ENCODE measurements at places on chromosomes 13 and 19.

- DNase-seq = no peak
Measured at GRCh38 chr19:16482745-16483144, 11.0 kb upstream of the EPS15L1 start.

- no peak for DNase-seq
Measured at GRCh38 chr13:71169180-71169579, 697.8 kb downstream of the DACH1 start.

DNA sequence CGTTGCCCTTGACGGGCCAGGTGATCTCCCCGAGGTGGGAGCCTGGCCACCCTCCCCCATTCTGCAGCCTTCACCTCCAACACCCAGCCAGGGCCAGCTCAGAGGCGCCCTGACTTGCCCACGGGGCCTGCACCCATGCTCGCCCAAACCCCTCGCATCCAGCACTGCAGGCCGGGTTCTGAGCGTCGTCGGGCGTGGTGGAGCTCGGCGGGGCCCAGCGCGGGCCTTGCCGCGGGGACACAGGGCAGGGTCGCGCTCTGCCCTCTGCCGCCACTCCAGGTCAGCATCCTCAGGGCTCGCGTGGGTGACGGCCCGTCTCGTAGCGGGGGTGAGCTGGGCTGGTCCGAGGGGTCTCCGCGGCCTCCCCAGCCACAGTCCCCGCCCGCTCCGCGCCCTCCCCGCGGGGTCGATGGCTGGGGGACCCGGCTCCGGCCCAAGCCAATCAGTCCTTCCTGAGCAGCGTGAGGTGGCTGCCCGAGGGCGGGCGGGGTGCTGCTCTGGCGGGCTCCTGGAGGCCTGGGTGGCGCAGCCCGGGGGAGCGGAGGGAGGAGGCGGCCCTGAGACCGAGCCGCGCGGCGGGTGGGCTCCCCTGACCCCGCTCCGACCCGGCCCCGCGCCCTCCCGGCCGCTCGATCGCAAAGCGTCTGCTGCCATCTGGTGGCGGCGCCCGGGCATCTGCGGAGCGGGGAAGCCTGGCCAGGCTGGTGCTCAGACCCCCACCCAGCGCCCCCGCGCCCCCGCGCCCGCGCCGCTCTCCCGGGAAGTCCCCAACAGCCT, 61.4 kb downstream of the CCNE1 start:
- peak; percentile 26 for DNase-seq

DNA sequence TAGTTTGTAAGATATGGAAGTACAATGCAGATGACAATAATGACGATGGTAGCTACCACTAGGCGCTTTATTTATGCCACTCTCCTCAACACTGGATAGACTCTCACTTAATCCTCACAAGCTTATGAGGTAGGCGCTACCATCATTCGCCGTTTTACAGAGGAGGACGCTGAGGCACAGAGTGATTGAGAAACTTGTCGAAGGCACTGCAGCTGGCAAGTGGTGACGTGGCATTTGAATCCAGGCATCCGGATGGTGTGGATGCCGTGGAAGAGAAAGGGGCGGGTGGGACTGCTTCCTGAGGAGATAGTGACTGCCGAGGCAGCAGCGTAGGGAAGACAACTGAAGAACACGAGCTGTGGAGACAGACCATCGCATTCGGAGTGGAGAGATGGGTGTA, 1.3 kb upstream of the RPS9 start:
- DNase-seq = no peak

- peak; percentile 11 for DNase-seq
Measured at GRCh38 chr13:91922969-91923592, 524.7 kb downstream of the GPC5 start.

- peak; percentile 80 for DNase-seq
Measured at GRCh38 chr13:93603043-93603442, 376.4 kb downstream of the GPC6 start.

DNA sequence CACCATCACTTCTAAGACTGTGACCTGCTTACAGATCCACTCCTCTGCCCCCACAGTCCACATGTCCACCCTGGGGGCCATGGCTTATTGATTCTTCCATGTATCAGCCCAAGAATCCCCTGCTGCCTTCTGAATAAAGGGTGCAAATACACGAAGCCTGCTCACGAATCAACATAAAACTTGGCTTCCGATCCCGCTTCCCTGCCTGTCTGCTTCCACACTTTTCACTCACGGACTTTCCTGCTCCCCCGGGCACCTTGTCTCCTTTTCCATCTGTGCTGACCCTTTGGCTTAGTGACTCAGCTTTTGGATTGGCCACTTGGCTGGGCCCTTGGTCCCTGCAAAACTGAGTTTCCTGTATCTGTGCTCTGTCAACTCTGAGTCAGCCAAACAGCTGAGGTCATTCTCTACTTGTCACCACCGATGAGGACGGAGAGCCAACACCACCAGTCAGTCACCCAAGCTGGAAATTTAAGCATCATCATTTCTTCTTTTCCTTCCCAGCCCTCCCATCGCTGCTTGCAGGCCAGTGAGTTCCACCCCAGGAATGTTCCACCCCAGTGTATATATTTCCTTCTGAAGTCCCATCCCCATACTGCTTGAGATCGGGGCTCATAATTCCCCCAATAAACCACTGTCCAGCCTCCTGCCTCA, 11.4 kb upstream of the USP12 start:
- DNase-seq = peak; percentile 56

DNA sequence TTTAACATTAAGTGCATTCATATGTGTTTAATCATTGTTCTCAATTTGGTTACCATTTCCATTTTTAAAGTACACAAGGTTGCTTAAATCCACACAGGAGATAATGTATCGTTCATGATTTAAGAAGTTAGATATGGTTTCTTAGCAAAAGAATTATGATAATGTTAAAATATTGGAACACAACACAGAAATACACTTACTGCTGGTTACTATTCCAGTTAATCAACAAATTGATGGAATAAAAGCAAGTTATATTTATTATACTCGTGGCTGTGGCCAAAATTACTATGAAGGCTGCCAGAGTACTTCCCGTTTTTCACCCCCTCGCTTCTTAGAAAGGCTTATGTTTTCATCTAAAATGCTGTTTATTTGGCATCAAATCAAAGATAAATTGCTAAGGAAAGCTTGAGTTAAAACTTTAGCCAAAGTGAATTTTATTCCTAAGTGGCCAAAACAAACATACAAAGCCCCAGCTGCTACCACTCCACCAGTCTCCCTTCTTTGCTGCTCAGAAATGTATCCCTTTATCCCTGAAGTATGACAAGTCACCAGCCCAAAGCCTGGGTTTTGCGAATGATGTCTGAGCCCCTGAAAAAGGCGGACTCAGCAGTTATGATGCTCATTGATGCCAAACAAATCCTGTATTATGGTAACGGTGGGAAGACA, 27.7 kb downstream of the LCP1 start:
- DNase-seq = no peak

DNA sequence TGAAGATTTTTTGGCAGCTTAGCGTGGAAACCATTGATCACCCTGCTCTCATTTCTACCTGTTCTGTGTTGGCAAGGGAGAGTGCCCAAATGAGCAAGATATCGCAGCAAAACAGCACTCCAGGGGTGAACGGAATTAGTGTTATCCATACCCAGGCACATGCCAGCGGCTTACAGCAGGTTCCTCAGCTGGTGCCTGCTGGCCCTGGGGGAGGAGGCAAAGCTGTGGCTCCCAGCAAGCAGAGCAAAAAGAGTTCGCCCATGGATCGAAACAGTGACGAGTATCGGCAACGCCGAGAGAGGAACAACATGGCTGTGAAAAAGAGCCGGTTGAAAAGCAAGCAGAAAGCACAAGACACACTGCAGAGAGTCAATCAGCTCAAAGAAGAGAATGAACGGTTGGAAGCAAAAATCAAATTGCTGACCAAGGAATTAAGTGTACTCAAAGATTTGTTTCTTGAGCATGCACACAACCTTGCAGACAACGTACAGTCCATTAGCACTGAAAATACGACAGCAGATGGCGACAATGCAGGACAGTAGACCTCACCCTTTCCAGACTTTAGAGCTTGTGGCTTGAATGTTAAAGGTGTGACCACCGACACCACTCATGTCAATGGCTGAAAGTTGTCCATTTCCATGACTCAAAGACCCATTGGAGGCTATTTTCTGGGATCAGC, 5.8 kb downstream of the CEBPG start:
- DNase-seq = no peak

DNA sequence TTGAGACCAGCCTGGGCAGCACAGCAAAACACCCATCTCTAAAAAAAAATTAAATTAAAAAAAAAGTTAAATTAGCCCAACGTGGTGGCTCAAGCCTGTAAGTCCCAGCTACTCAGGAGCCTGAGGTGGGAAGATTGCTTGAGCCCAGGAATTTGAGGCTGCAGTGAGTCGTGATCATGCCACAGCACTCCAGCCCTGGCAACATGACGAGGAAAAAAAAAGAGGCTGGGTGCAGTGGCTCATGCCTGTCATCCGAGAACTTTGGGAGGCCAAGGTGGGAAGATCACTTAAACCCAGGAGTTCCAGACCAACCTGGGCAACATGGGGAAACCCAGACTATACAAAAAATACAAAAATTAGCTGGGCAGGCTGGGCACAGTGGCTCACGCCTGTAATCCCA, 2.2 kb upstream of the TMEM161A start:
- DNase-seq = no peak

DNA sequence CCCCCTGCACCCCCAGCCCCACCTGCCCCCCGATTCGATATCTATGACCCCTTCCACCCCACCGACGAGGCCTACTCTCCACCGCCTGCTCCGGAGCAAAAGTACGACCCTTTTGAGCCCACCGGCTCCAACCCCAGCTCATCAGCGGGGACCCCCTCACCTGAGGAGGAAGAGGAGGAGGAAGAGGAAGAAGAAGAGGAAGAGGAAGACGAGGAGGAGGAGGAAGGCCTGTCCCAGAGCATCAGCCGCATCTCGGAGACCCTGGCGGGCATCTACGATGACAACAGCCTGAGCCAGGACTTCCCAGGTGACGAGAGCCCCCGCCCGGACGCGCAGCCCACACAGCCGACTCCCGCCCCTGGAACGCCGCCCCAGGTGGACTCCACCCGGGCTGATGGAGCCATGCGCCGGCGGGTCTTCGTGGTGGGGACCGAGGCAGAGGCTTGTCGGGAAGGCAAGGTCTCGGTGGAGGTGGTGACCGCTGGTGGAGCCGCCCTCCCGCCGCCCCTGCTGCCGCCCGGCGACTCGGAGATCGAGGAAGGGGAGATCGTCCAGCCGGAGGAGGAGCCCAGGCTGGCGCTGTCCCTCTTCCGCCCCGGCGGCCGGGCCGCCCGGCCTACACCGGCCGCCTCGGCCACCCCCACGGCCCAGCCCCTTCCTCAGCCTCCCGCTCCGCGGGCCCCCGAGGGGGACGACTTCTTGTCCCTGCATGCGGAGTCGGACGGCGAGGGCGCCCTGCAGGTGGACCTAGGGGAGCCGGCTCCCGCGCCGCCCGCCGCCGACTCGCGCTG, 9.2 kb downstream of the SCAF1 start:
- DNase-seq = no peak

- DNase-seq = no peak
Measured at GRCh38 chr19:11570039-11570462, 7.4 kb downstream of the ACP5 start.

- DNase-seq = peak; percentile 37
Measured at GRCh38 chr13:104949840-104950740, 1585.4 kb downstream of the EFNB2 start.
